ENCODE measurements at places on chromosomes 11 and 22.
A peak's percentile ranks its signal among the peaks of the same experiment; 100 is the strongest.

DNA sequence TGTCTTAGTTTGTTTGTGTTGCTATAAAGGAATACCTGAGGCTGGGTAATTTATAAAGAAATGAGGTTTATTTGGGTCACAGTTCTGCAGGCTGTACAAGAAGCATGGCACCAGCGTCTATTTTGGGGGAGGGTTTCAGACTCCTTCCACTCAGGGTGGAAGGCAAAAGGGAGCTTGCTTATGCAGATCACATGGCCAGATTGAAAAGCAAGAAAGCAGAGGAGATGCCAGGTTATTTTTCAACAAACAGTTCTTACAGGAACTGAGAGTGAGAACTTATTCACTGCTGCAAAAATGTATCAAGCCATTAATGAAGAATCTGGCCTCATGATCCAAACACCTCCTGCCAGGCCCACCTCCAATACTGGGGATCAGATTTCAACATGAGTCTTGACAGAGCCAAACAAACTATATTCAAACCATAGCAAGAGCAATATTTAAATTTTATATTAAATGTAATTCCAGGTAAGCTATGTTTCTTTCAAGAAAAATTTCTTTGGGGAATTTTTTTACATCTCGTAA lies 66.9 kb downstream of the NXPE2 start:
- H3K36me3 ChIP-seq: no peaks in the 10 kb centered on the region
- no peak overlapping the region for H3K27ac ChIP-seq
- no peaks in the 10 kb centered on the region for H3K27me3 ChIP-seq
- no peak for DNase-seq
- H3K4me3 ChIP-seq: no peak overlapping the region

DNA sequence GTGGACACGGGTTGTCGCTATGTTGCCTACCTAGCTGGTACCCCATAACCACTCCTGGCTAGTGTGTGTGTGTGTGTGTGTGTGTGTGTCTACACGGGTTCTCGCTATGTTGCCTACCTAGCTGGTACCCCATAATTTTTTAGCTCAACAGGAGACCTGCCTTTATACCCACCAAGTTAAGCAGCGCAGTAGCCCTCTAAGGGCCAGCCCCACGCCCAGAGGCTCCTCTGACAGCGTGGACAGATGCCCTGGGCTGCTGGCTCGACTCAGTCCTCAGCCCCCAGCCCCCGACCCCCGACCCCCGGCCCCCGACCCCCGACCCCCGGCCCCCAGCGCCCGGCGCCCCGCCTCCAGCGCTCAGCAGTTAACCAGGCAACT lies 351 bp upstream of the AKIP1 start:
- H3K4me1 ChIP-seq: peaks cover 23% of the 10 kb centered on the region
- no peak for DNase-seq
- no peaks in the 10 kb centered on the region for H3K27me3 ChIP-seq
- H3K36me3 ChIP-seq: no peaks in the 10 kb centered on the region
- H3K27ac ChIP-seq: no peak overlapping the region
- H3K4me3 ChIP-seq: peak overlapping the region; percentile 69

DNA sequence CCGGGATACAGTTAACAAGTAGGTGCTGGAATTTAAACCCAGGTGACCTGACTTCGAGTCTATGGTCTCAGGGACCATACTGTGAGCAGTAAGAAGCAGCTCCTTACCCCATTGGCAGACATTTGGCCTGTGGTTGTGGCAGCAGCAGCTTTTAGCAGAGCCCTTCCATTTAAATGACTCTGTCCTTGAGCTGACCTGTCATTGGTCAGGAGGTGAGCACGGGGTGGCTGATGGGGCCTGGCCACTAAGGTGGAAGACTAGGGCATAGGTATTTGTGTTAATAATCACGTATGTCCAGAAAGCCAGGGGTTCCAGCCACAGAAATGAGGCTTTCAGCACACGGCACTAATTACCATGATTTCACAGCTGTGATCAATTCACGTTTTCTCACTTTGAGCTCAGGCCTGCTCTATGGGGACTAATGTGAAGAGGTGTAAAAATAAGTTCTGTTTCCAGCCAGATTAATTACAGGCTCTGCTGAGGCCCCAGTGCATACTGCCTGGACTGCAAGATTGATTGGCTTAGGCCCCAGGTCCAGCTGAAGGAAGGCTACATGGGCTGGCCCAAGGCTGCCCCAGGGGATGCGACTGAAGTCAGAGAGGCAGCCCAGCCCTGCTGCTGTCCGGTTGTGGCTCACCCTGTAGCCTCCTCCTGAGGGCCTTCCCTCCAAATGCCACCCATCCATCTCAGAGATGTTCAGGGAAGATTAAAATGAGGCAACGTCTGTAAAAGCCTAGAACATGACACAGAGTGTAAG lies 76.0 kb downstream of the FDX1 start:
- H3K27me3 ChIP-seq: no peaks in the 10 kb centered on the region
- no peaks in the 10 kb centered on the region for H3K36me3 ChIP-seq
- no peak for DNase-seq
- no peak overlapping the region for H3K4me3 ChIP-seq

GRCh38 chr11:3224401-3225057 lies 5.9 kb upstream of the MRGPRG start:
- H3K36me3 ChIP-seq: no peaks in the 10 kb centered on the region
- H3K4me3 ChIP-seq: no peak overlapping the region
- no peak for DNase-seq
- H3K27me3 ChIP-seq: no peaks in the 10 kb centered on the region

GRCh38 chr11:118219244-118219643 lies 5.6 kb downstream of the JAML start:
- peaks cover 91% of the 10 kb centered on the region for H3K4me1 ChIP-seq
- H3K27me3 ChIP-seq: no peaks in the 10 kb centered on the region
- no peak for DNase-seq
- H3K4me3 ChIP-seq: no peak overlapping the region

- no peaks in the 10 kb centered on the region for H3K4me1 ChIP-seq
- H3K27ac ChIP-seq: no peak overlapping the region
- H3K27me3 ChIP-seq: peaks cover 12% of the 10 kb centered on the region
Observed at GRCh38 chr11:120566176-120566575, 54.6 kb downstream of the GRIK4 start.

DNA sequence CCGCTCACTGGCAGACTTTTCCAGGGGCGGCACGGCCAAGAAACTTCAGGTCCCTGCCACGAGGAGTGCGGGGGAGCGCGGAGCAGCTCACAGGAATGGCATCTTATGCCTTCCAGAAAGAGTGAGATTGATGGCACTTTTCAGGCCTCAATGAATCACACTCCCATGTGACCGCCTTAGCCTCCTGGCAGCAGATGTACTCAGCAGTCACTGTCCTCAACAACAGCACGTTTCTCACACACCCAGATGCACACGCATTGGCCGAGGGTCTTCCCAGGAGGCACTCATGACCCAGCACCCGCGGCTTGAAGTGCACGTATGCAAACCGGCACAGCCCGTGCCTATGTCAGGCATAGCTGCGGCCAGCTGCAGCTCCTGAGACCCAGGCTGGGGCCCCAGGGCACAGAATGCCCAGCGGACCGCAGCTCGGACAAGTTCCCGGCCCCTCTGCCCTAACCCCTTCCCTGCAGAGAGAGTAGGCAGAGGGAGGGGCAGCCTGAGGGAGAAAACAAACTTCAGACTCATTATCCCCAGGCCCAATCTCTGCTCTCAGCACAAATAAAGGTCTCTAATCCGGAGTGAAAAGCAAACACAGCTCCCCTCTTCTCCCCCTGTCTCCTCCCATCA lies 48.3 kb downstream of the RPUSD4 start:
- DNase-seq: no peak
- no peak overlapping the region for H3K4me3 ChIP-seq
- no peak overlapping the region for H3K27ac ChIP-seq
- no peaks in the 10 kb centered on the region for H3K27me3 ChIP-seq
- H3K36me3 ChIP-seq: no peaks in the 10 kb centered on the region

DNA sequence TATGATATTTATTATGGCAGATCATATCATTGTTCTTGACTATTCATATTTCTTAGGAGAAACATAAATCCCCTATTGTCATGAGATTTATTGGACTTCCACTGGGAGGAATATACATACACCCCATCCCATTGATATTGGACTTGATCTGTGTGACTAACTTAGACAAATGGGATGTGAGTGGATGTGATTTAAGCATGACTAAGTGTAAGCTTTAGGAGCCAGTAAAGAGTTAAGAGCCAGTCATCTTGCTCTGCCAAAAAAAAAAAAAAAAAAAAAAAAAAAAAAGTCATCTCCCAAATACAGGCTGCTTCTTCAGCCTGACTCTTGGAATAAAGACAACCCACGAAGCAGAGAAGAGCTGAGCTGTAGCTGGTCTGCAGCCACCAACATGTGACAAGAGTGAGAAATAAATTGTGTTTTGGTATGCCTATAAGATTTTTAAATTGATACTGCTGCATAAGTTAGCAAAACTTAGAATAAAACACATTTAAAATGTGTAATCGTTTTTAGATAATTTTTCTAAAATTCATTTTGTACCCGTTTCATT lies 595.0 kb upstream of the LRRC4C start:
- no peaks in the 10 kb centered on the region for H3K36me3 ChIP-seq
- no peaks in the 10 kb centered on the region for H3K4me1 ChIP-seq

GRCh38 chr11:127888386-127888785 lies 699.0 kb downstream of the ETS1 start:
- no peaks in the 10 kb centered on the region for H3K27me3 ChIP-seq
- H3K27ac ChIP-seq: no peak overlapping the region
- no peaks in the 10 kb centered on the region for H3K36me3 ChIP-seq
- no peaks in the 10 kb centered on the region for H3K4me1 ChIP-seq
- no peak for DNase-seq
- H3K4me3 ChIP-seq: no peak overlapping the region

- peaks cover 61% of the 10 kb centered on the region for H3K4me1 ChIP-seq
Observed at GRCh38 chr11:133945087-133945974, 11.4 kb downstream of the IGSF9B start.

DNA sequence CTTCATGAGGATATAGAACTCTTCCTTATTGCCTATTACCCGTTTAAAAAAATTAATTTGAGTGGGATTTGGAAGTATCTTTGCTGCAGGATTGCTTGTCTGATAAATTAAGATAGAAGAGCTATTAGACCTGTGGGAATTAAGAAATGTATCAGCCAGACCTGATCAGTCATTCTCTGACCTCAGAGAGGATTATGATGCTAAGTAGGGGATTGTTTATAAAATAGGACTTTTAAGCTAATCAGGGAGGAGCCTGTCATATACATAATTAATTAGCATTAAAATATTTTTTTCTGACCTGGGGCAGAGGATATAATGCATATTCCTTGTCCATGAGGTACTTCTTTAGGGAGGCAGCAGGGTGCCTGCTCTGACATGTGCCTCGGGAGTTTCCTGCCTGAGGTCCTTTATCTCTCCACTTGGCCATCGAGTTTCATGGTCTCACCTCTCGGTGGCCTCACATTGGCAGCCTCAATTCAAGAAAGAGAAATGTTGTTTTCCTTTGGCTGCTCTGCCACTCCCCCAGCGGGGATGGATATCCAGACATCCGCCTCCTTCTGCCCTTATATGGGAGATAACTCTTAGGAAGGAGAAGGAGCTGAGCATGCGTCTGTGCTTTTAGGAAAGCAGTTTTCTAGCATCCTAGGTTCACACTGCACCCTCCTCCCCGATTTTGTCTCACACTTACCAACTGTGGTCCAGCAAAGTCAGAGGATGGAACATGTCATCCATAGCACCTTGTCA lies 41.1 kb downstream of the DIXDC1 start:
- H3K27ac ChIP-seq: no peak overlapping the region
- peaks cover 5% of the 10 kb centered on the region for H3K4me1 ChIP-seq
- H3K27me3 ChIP-seq: peaks cover 6% of the 10 kb centered on the region
- no peaks in the 10 kb centered on the region for H3K36me3 ChIP-seq
- H3K4me3 ChIP-seq: no peak overlapping the region

DNA sequence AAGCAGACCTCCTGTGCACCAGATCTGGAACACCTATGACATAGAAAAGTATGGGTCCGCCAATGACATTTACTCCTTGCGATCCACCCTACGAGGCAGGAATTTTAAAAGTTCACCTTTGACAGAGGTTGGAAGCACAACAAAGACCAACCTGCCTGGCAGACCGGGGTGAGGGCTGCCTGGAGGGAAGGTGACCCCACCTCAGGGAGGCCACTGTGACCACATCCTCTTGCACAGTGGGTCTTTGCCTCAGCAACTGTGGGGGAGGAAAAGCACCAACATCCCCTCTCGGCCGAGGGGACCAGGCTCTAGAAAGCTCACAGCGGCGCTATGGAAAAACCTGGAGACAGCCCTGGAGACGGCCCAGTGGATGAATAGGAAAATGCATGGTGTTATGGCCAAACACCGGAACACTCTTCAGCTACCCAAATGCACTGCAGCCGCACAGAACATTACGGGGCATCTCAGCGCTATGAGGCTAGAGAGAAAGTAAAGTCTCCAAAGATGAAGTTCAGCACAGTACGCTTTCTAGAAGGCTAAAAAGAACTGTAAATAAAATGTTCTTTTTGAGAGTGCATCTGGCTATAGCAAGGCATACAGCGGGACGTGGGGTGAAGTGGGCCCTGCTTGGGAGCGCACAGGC lies 1.8 kb upstream of the SHISAL1 start:
- H3K27ac ChIP-seq: no peak overlapping the region
- peaks cover 10% of the 10 kb centered on the region for H3K4me1 ChIP-seq
- no peaks in the 10 kb centered on the region for H3K36me3 ChIP-seq
- DNase-seq: no peak
- H3K27me3 ChIP-seq: no peaks in the 10 kb centered on the region

DNA sequence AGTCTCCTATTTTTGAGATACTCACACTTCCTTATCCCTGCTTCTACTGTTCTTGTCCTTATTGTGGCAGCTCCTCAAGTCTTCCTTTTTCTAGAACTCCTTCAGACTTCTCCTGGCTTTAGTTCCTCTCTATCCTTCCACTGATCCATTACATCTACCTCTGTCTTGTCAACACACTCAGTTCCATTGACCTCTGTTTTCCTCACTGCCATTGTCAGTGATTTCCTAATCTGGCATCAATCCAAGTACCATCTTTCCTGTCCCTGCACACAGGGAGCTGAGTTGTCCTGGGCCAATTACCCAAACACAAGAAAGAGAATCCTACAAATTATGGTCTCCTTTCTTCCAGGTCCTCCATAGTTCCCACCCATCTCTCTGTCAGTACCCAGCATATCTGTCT lies 27.9 kb upstream of the RIC3 start:
- no peak overlapping the region for H3K27ac ChIP-seq
- no peaks in the 10 kb centered on the region for H3K36me3 ChIP-seq
- no peak overlapping the region for H3K4me3 ChIP-seq
- no peaks in the 10 kb centered on the region for H3K4me1 ChIP-seq
- H3K27me3 ChIP-seq: no peaks in the 10 kb centered on the region
- DNase-seq: no peak

GRCh38 chr11:75035256-75035655 lies 46.5 kb downstream of the NEU3 start:
- H3K4me1 ChIP-seq: no peaks in the 10 kb centered on the region
- H3K27ac ChIP-seq: no peak overlapping the region
- DNase-seq: no peak
- H3K36me3 ChIP-seq: no peaks in the 10 kb centered on the region
- no peak overlapping the region for H3K4me3 ChIP-seq
- H3K27me3 ChIP-seq: no peaks in the 10 kb centered on the region

DNA sequence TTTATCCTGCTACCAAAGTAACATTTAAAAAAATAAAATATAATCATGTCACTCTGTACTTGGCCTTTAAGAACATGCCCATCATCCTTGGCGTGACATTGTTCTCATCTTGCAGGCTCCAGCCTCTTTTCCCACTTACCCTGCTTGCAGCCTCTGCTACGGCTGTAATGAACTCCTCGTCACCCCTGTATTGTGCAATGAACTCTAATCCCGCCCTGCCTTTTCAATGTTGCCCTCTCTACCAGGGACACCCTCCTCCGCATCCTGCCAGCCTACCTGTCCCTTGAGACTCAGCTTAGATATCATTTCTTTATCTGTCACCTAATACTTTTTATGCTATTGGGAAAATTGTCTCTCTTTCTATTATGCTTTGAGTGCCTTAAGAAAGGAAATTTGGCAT lies 12.6 kb upstream of the MMP20 start:
- H3K27ac ChIP-seq: no peak overlapping the region
- H3K4me1 ChIP-seq: no peaks in the 10 kb centered on the region
- DNase-seq: no peak
- no peak overlapping the region for H3K4me3 ChIP-seq
- H3K36me3 ChIP-seq: no peaks in the 10 kb centered on the region
- no peaks in the 10 kb centered on the region for H3K27me3 ChIP-seq
